ENCODE measurements at places on chromosomes 5 and 9.

DNA sequence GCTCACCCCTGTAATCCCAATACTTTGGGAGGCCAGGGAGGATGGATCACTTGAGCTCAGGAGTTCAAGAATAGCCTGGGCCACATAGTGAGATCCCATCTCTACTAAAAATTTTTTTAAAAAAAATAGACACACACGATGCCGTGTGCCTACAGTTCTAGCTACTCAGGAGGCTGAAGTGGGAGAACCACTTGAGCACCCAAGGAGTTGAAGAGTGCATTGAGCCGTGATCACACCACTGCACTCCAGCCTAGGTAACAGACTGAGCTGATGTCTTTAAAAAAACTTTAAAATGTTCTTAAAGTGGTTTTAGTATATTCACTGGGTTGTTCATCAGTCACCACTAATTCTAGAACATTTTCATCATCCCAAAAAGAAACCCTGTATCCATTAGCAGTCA, 51.9 kb upstream of the RNF38 start:
- DNase-seq = no peak

DNA sequence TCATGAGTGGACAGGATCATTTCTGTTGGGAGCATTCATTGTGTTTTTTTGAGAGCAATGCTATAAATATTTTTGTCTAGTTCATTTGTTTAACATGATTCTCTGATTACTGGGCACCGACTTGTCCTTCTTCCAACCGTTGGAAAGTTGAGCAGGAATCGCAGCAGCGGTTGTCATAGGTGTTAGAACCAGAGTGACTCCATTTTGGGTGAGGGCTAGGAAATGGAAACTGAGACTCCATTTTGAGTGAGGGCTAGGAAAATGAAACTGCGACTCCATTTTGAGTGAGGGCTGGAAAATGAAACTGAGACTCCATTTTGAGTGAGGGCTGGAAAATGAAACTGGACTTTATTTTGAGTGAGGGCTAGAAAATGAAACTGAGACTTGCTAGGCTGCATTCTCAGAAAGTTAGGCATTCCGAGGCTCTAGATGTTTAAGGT, 100.6 kb downstream of the ICE1 start:
- DNase-seq = no peak

DNA sequence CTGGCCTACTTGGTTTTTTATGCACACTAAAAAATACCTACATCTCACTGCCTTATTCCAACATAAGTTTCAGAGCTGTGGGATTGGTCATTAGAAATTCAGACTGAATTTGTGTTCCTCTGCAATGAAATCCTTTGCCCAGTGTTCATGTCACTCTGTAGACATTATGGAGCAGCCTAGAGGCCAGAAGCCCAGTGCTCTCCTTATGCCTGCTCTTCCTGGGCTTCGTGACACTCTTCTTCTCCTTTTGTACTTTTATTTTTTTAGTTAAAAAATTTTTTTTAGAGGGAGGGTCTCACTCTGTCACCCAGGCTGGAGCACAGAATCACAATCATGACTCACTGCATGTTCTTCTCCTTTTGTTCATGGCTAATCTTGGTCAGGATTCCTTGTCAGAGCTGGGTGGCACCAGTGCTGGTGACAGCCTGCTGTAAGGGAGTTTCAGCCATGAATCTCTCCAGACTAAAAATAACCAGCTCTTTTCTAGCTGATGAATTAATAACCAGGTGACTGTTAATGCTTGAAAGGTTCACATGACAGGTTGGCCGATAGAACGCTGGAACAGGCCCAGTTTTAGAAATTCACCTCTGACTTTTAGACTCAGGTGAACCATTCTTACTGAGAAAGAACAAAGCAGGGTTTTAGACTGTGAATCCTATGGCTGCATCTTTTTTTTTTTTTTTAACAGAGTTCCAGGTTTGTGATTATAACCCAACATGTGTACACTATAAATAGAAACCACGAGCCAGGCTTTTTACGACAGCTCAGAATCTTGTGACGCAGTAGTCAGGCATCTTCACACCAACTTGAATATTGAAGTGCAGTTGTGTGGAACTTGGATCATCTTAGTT, 34.1 kb upstream of the C5orf47 start:
- DNase-seq = no peak

DNA sequence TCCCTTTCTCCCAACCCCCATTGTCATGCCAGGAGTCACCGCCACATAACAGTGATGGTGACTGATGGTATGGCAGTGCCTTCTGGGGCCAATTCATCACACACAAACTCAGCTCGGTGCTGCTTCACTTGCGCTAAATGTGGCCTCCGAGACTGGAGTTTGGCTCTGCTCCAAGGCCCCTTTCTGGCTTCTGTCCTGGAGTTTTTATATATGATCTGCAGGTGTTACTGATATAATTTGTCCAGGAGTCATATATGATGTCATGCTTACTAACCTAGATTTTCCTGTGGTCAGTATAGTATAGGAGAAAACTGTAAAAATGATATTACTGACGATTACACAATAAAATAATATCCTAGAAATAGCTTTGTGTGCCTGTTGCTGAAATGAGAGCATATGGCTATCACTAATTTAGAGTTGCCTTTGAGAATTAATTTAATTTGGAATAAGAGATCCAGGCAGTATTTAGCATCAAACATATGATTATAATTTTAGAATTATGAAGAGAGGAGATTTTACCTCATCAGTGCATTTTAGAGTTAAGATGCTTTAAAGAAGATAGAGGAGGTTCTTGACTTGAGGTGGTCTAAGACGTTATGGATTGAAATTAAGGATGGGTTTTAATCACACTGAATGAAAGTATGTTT, 334.1 kb upstream of the CD180 start:
- DNase-seq = no peak

DNA sequence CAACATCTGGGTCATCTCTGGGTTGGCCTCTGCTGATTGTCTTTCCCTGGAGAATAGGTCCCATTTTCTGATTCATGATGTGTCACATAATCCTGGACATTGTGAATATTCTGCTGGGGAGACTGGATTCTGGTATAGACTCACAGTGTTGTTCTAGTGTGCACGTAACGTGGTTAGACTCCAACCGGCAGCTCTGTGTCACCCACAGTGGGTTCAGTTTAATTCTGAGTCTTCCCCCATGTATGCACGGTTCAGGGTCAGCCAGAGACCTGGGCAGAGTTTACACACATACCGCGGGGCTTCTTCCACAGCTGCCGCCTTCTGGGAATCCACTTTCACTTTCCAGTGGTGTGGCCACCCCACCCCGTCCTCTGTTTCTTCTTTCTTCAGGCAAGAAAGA, 38.0 kb upstream of the LRRC14B start:
- DNase-seq = no peak

GRCh38 chr9:7045361-7045760, 287.6 kb downstream of the KDM4C start:
- no peak for DNase-seq

DNA sequence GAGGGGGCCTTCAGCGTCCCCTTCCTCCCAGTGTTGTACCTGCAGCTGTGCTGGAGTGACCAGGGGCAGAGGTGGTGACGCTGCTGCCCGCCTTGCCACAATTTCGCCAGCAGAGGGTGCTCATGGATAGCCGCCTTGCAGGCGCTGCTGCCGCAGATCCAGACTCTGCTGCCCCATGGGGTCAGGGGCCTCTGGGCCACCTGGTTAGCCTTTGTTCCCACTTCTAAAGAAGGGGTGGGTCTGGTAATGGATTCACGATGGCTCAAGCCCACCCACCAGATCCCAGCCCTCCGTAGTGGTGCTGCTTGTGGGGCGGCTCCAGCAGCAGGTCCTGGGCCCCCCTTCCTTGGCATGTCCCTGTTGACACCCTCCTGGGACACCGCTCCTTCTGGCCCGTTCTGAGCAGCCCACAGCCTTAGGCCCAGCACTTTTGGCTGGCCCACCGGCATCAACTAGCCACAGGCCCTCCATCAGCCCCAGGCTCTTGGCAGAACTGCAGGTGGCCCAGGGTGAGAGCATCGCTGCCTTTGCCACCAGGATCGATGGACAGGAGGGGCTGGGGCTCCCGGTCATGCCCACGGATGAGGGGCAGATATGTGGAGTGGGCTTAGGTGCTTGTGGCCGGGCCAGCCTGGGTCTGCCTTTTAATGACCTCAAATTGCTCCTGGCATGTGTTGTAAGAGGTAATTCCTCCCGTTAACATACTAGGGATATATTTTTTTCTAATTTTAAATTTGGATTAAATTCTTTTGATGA, 57.2 kb downstream of the COL5A1 start:
- DNase-seq = peak; percentile 79

- no peak for DNase-seq
Observed at GRCh38 chr5:103435136-103435889, 127.3 kb downstream of the NUDT12 start.

- no peak for DNase-seq
Observed at GRCh38 chr9:8660383-8660782, 860.8 kb upstream of the DMAC1 start.

- no peak for DNase-seq
Observed at GRCh38 chr5:100518377-100518776, 16.8 kb upstream of the FAM174A start.

GRCh38 chr9:16184964-16185646, 632.3 kb downstream of the CCDC171 start:
- DNase-seq = no peak

DNA sequence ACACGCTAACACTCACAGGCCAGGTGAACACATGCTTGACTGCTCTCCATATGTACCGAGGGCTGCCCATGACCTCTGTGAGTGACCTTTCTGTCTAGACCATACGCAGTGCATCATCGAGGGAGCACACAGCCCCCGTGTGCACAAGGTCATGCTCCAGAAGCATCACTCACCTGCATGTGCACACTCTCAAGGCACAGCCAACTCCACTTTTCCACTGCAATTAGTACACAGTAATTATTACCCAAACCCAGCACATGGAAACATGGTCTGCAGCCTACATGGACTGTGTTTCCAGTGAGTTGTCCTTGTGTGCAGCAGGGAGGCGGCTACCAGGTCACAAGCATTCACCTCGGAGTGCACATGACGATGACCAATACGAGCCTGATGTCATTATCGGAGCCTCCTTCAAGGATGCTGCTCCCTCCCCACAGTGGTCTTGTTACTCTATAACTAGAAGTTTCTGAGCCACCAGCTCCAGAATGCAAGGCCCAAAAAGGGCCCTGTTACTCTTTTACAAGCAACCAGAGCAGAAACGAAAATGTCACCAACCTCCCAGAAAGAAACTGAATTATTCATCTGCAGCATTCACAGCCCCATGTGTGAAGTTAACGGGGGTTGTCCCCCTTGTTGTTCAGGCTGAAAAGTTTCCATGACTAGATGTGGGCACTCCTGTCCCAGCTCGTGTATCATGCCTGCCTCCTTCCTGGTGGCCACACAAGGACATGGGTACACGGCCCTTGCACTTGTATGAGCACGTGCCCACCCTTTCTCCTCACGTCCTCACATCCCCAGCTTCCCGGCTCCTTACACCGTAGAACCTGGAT, 31.2 kb downstream of the SEMA4D start:
- DNase-seq = no peak

DNA sequence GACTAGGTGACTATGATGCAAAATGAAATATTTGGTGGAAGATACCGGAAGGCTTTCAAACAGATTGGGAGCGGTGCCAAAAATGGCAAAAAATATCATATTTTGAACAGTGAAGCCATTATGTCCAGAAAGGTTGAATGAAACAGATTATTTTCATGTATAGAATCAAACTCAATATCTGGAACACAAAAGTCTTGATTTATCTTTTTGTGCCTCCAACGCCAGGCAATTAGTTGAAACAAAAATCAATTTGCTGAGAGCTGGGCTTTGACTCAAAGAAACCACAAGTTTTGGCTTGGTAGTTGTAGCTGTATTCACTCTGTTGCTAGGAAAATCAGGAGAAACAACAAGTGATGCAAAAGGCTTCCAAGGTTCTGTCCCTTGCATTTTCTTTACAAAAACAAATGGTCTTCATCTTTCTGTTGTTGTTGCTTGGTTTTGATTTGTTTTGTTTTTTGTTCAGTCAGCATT, 421.7 kb upstream of the TYRP1 start:
- no peak for DNase-seq

- no peak for DNase-seq
Observed at GRCh38 chr5:113083481-113083880, 106.9 kb downstream of the DCP2 start.

GRCh38 chr5:54013556-54014194, 296.7 kb downstream of the ARL15 start:
- peak; percentile 83 for DNase-seq

GRCh38 chr5:177519463-177520235, 2.9 kb upstream of the DDX41 start:
- DNase-seq = no peak

GRCh38 chr5:178349625-178350353, 117.2 kb upstream of the PHYKPL start:
- DNase-seq = no peak

DNA sequence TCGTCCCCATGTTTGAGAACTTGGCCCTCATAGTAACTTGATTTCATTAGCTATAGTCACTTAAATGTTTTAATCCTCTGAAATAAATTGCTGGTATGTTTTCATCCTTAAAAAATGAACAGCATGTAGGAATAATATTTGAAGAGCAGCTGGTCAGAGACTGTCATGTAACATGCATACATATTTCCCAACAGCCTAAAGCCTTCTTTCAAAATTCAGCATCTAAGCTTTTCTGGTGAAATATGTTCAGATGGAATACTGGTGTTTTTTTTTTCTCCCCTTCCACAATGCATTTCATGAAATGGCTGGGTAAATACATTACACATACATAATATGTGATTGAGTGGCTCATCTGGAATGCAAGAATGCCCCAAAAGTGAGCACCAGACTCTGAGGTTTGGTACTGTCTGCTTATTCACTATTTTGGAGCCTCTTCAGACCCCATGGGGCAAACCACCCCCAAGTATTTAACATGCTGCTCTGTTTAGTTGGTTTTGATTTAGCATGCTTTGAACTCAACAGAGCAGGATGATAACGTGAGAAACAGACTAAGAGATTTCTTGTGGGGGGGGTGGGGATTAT, 94.0 kb downstream of the SMARCA2 start:
- DNase-seq = no peak

DNA sequence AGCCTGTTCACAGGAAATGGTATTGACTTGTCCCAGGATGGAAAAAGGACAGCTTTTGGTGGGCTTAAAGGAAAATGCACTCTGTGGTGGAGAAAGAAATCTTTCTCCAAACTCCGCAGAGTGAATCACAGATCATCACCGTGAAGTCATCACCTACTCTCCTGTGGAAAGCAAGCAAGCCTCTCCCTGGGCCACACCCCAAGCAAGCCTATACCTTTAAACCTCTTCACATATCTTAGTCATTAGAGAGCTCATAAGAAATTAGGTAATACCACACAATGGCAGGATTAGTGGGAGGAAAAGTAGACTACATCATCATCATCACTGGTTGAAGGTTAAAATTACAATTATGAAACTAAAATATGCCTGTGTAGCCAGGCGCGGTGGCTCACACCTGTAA, 23.2 kb downstream of the TLE1 start:
- peak; percentile 97 for DNase-seq

- DNase-seq = no peak
Observed at GRCh38 chr9:89538871-89539270, 41.0 kb upstream of the SEMA4D start.

- no peak for DNase-seq
Observed at GRCh38 chr5:116315531-116315930, 230.7 kb downstream of the COMMD10 start.

GRCh38 chr5:37249815-37250164, 614 bp upstream of the CPLANE1 start:
- no peak for DNase-seq
